ENCODE measurements at places on chromosomes 12 and 14.

DNA sequence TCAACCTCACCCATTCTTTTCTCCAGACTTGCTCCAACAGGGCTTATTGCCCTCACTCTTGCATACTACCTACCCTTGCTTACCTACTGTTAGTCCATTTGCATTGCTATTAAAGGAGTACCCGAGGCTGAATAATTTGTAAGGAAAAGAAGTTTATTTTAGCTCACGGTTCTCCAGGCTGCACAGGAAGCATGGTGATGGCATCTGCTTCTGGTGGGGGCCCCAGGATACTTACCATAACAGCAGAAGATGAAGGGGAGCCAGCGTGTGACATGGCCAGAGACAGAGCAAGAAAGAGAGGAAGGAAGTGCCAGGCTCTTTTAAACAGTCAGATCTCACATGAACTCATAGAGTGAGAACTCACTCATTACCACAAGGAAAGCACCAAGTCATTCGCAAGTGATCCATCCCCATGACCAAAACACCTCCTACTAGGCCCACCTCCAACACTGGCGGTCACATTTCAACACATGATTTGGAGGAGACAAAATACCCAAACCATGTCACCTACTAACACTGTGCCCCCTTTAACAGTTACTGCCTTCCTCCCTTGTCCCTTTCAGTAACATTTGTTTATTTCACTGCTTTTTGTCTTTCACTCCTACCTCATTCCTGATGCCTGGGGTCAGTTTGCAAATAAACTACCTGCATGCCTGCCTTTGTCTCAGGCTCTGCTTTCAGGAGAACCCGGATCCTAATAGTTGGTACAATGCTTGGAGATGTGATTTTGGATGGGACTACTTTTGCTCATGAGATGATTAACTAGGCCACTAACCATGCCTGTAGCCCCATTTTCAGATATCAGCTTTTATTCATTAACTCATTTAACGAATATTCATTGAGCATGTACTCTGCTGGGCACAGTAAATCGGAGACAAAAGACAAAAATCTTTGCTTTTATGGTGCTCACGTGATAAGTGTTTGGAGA is 41.6 kb upstream of the CSRP2 start:
- no peak for DNase-seq

- DNase-seq, result no peak
These were observed 12.0 kb downstream of the MGP start for GRCh38 chr12:14873440-14874185.

GRCh38 chr14:75554482-75554881 is 23.9 kb upstream of the FLVCR2 start:
- DNase-seq, result no peak

- DNase-seq, result no peak
These were observed 333.7 kb downstream of the EGLN3 start for GRCh38 chr14:33617154-33617553.

DNA sequence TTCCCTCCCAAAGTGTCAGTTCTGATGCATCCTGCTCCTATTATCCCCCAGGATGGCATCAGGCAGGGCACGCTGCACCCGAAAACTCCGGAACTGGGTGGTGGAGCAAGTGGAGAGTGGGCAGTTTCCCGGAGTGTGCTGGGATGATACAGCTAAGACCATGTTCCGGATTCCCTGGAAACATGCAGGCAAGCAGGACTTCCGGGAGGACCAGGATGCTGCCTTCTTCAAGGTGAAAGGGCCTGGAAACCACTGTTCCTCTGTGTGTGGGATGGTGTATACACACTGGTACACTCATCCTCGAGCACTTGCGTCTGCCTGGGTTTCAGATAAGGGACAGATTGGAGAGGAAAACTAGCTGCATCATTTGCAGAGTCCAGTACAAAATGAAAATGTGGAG is 1.0 kb downstream of the IRF9 start:
- no peak for DNase-seq

- DNase-seq, result peak; percentile 82
These were observed 37.5 kb downstream of the EMP1 start for GRCh38 chr12:13233830-13234641.

All from omental fat pad (tissue), 4 donors.